ENCODE measurements at places on chromosomes 1 and 21.

GRCh38 chr21:37800456-37801061 is 115.7 kb downstream of the KCNJ6 start:
- DNase-seq = no peak

DNA sequence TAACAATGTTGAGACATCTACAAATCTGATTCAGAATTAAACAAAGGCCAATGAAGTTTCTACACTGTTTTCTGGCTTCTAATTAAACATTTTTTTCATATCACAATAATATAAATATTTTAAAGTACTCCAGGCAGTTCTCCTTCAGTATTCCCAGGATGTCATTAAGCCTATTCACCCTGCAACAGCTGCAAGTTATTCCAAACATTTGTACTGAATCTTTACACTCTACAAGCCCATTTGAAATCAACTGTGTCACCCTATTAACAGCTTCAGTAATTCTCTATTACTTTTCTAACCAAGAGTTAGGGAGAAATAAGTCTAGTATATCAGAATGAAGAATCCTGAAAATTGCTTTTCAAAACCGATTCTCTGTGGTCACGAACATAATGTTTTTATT is 124.6 kb downstream of the OLFML2B start:
- DNase-seq = no peak

DNA sequence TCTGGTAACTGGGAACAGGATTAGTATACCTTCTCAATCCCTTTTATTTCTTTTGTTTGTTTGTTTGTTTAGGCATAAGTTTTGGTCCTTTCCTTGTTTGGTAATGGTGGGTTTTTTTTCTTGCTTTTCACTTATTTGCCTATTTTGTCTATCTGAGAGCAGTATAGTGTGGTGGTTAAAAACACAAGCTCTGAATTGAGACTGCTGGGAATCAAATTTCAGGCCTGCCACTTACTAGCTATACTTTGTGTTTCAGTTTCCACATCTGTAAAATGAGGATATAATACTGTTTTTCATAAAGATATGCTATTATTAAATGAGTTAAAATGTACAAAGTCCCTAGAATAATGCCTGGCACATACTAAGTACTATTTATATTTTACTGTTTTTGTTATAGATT is 81.6 kb upstream of the IVNS1ABP start:
- DNase-seq = no peak

GRCh38 chr1:210241121-210241520 is 8.5 kb downstream of the SERTAD4 start:
- no peak for DNase-seq

DNA sequence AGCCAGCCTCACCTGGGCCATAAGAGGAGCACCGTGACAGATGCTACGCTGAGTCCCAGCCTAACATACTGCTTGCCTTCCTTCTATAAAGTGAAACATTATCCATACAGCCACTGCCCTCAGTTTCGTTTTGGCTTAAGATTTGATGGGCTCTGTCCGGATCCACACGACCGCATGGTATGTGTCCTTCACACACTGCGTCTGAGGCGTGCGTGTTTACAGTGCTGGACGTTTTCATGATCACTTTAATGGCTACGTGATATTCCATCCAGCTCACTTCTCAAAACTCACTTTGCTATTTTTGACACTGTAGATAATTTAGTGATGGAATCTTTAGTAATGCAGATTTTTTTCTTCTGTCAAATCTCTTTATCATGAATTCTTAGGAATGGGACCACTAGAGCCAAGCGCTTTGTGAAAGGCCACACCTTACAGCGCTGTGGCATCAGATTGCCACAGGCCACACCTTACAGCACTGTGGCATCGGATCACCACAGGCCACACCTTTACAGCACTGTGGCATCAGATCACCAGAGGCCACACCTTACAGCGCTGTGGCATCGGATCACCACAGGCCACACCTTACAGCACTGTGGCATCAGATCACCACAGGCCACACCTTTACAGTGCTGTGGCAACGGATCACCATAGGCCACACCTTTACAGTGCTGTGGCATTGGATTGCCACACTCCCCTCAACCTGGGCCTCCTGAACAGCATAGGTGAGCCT is 47.1 kb downstream of the PRDM15 start:
- no peak for DNase-seq

GRCh38 chr1:35564037-35564883 is 6.7 kb downstream of the NCDN start:
- DNase-seq = no peak

GRCh38 chr1:198497326-198498102 is 43.0 kb downstream of the ATP6V1G3 start:
- no peak for DNase-seq

DNA sequence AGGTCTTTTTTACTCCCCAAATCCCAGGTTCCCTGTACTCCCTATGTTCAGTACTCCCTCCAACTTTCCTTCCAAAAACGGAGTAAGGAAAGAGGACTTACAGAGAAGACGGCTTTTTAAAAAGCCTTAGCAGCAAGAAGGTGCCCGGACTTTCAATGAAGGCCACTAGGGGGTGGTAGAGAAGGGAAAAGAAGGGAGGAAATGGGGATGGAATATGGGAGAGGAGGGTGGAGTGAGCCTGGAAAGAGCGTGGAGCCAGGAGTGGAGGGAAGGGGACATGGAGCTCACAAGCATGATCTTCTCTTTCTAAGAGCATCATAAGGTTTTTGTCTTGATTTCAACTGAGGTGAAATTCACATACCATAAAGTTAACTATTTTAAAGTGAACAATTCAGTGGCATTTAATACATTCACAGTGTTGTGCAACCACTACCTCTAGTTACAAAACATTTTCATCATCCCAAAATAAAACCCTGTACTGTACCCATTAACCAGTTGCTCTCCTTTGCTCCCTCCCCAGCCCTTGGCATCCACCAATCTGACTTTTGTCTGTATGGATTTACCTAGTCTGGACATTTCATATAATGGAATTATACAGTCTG is 129.9 kb downstream of the ZNF281 start:
- no peak for DNase-seq

DNA sequence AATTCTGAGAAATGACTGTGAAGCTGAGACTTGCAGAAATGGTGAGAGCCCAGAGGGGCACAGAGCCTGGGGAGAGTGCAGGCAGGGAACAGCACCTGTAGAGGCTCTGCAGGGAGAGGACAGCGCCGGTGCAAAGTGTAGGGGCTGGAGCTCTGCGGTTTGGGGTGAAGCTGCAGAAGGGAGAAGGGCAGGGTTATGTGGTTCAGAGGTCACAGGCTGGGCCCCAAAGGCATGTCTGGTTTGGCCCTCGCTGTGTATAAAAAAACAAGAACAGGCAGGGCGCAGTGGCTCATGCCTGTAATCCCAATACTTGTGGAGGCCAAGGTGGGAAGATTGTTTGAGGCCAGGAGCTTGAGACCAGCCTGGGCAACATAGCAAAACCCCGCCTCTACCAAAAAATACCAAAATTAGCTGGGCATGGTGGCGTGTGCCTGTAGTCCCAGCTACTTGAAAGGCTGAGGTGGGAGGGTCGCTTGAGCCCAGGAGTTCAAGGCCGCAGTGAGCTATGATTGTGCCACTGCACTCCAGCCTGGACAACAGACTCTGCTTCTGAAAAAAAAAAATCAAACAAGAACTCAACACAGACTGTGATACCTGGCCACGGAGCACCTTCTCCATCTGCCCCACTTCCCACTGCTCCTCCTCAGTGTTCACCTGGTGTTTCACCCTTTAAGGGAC is 29.1 kb downstream of the SERINC2 start:
- no peak for DNase-seq

- no peak for DNase-seq
Observed at GRCh38 chr1:205961991-205962820, 18.9 kb upstream of the SLC26A9 start.

- no peak for DNase-seq
Observed at GRCh38 chr1:193355178-193355577, 168.8 kb upstream of the B3GALT2 start.

DNA sequence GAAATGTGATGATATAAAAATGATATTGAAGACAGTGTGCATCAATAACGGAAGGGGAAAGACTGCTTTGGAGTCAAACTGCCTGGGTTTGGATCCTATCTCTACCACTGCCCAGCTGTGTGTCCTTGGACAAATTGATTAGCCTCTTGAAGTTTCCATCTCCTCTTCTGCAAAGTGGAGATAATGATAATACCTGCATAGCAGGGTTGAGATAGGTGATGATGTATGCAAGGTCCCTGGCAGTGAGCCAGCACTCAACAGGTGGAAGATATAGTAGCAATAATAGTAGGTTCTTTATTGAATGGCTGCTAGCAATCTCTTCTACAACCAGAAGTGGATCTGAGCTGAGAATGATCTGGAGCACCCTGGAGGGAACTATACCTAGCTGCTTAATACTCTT is 166.7 kb downstream of the MIS18A start:
- DNase-seq = no peak

DNA sequence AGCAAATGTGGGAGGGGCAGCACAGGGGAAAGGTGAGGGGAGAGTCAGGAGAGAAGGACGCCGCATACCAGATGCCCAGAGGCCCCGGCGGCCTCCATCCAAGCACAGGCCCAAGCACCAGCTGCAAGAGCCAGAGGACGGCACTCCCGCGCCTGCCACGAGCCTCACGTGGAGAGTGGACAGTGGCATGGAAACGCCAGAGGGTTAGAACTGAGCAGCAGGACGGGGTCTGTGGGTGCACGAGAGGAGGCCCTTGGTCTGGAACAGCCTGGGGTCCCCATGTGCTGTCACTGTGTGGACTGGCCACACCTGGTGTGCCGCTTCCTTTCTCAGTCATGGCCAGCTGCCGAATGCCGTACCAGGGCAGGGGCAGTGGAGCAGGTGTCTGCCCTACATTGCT is 68.7 kb downstream of the AGPAT3 start:
- DNase-seq = no peak

GRCh38 chr1:207336559-207337467 is 15.3 kb downstream of the CD55 start:
- DNase-seq = no peak

DNA sequence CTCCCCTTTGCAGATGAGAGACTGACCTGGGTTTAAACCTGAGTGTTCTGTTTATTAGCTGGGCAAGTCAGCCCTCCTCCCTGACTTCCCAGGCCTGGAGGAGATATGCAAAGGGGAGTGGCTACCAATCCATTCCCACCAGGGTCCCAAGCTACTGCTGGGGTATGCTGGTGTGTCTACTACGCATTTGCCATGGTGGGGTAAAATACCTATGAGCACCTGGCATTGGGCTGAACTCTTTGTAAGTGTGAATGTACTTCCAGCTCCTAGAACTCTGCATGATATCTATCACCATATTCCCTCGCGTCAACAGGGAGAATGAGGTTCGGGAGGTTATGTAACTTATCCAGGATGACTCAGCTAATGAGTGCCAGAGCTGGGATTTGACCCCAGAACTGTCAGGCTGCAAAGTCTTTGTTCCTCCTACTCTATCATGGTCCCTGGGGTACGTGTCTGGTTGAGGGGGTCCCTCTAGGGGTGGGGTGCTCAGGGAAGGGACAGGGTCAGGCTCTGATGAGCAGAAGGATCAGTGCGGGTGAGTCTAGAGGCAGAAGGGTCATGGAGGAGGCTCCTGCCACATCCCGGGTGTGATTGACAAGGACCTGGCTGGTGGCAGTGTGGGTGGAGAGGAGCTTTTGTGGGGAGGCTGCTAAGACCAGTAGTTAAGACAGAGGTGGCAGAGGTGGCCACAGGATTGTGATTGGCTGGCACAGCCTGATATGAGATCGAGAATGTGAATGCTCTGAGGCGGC is 16.7 kb downstream of the AMPD2 start:
- no peak for DNase-seq

GRCh38 chr1:26378088-26378878 is 5.7 kb upstream of the ZNF683 start:
- DNase-seq = no peak

DNA sequence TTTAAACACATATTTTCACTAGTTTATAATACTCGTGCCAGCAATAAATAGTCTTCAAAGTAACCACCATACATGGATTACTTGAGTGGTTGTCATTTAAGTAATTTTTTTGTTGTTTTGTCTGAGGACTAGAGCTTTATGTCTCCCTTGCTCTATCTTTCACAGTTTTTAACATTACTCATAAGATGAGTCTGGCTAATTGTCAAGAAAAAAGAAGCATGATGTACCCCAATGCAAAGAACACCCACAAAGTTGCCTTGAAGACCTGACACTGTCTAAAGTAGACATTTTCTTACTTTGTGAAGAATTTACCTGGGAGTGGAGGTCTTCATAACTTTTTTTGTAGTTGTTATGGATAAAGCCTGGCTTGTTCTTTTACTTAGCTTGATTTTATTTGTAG is 210.4 kb upstream of the BRINP3 start:
- DNase-seq = no peak

DNA sequence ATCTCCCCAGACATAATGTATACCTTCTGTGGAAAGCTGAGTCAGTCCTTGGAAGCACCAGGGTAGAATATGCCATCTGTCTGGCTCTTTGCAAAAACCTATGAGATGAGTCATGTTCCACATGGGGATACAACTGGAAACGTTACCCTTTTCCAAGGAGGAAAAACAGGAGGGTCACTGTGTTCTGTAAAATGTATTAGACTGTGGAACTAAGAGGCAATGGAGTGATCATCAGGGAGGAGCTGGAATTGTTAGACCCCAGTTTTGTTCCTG is 16.1 kb upstream of the PSMD4 start:
- no peak for DNase-seq

DNA sequence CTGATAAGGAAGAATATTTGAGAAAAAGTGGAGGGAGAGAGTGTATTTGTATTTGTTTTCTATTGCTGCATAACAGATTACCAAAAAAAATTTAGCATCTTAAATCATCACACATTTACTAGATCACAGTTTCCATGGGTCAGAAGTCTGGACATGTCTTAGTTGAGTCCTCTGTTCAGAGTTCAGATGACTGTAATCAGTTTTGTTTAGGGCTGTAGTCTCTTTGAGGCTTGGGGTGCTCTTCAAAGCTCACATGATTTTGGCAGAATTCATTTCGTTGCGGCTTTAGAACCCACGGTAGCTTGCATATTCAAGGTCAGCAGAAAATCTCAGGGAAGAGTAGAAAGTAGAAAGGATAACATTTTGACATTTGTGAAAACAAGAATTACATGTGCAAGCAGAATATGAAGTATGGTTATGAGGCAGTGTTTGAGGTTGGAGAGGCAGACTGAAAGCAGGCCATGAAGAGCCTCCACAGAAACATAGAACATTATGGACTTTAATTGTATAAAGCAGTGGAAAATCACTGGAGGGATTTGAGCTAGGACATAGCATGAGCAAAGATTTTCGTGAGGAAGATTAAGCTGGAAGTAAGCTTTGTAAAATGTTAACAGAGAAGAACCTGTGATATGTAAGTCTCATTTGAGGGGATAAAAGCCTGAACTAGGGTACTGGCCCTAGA is 110.6 kb upstream of the GPR52 start:
- DNase-seq = no peak

GRCh38 chr1:201128476-201128875 is 1.5 kb upstream of the ASCL5 start:
- DNase-seq = no peak

DNA sequence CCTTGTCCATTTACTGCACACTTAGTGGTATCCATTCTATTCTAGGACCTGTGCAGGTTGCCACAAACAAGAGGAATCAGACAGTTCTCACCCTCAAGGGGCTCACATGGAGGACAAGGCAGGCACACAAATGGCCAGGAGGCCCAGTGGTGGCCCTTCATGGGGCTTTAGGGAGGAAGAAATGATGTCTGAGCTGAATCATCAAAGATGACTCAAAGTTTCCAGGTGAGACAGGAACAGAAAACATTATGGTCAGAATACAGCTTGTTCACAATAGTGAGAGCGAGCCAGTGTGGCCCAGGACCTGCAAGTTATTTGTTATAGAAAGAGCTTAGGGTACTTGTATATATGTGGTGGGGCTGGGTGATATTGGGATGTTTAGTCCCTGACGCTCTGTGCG is 26.4 kb downstream of the SHISAL2A start:
- DNase-seq = no peak
